ENCODE measurements at places on chromosomes 5 and 9. TPM values are rescaled to one million over a fixed set of nuclear protein-coding genes. Genes with fewer than 3 reads are reported as not detected.

The GCNT4 gene
- total RNA-seq = 0.06 TPM

The LRRC26 gene
- total RNA-seq = not detected

The GPRIN1 gene
- 2.0 TPM for total RNA-seq

DNA sequence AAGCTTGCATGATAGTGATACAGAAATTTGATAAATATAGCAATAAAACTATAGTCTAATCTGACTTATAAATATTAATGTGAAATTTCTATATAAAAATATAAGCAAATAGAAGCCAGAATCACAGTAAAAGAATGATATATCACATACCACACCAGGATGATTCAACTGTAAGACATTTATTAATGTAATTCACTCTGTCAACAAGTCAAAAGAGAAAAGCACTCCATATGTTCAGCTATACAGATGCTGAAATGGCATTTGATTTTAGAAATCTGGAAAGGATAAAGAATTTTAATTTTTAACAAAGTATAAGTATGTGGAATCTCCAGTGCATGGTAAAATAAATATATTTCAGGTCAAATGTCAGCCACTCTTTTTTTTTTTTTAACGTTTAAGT is 372.4 kb downstream of the KCNN2 start:
- DNase-seq = no peak

GRCh38 chr9:4138781-4139180 is 161.1 kb downstream of the GLIS3 start:
- no peak for DNase-seq

- DNase-seq = no peak
Measured at GRCh38 chr9:137394866-137395665, 27.9 kb downstream of the EXD3 start.

DNA sequence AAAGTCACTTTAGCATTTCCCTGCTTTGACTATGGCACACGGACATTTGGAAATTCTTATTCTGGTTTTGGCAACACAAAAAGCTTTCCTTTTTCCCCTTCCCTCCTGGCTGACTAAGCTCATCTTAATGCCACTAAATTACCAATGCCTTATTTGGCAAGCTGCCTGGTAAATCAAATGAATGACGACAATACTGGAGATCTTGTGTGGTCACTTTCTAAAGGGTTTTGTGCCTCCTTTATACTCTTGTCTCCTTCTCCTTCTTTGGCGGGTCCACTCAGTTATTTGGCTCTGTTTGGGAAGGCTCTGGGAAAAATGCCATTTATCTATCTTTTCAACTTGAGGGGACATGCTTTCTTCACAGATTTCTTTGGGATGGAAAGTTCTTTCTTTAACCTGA is 34.9 kb downstream of the SH3GL2 start:
- no peak for DNase-seq

GRCh38 chr5:116454417-116454927 is 120.2 kb downstream of the SEMA6A start:
- no peak for DNase-seq

GRCh38 chr9:86405926-86406325 is 51.7 kb upstream of the TUT7 start:
- DNase-seq = peak; percentile 21

GRCh38 chr5:64331597-64332277 is 166.1 kb downstream of the RNF180 start:
- no peak for DNase-seq
